AG10803 (cell line): ENCODE measurements at places on chromosomes 1 and 21.

GRCh38 chr1:42186152-42186551 lies 21.6 kb upstream of the GUCA2A start:
- DNase-seq = peak; percentile 73

DNA sequence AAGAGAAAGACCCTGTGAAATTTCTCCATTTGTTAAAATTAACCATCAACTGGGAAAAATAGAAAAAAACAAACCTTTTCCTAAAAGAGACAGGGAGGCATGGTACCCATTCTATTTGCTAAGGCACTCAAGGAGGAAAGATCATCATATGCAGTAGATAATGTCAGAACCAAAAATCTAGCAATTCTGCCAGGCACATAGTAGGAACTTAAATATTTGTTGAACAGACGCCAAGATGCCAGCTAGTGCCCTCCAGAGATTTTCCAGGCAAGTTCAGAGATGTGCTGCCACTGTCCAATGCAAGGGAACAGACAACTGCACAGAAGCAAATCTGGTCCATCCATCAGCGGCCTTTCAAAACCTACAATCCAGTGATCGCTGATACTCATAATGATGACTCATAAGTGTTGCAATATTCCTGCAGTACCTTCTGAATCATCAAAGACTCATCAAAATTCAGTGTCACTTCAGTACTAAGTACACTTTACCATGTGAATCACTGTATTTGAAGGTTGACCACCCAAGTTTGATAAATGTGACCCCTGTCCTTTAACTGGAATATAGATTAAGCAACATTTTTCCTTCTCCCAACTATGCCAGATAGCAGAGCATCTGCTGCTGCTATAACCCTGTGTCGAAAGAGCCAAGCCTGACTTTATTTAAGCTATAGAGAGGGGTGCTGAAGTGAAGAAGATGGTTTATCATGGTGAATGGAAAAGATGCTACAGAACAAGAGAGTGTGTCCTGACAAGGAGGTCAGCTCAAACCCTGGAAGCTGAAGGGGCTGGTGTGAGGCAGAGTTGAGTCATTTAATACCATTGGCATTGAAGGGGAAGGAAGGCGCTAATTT lies 99.1 kb downstream of the MT1HL1 start:
- peak; percentile 67 for DNase-seq

DNA sequence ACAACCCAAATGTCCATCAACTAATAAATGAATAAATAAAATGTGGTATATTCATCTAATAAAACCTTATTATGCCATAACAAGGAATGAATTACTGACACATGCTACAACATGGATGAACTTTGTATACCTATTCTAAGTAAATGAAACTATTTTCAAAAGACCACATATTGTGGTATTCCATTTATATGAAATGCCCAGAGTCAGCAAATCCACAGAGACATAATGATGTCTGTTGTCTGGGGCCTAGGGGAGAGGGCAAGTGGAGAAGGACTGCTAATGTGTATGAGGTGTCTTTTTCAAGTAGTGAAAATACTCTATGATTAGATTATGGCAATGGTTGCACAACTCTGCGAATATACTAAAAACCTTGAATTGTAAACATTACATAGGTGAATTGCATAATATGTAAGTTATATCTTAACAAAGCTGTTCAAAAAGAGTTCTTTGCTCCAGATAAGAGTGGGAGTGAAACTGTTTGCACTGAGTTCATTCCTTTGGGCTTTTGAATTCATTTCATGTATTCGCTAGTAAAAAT lies 464.2 kb downstream of the NUF2 start:
- DNase-seq = no peak

GRCh38 chr1:235767795-235768194 lies 98.9 kb downstream of the LYST start:
- no peak for DNase-seq

GRCh38 chr21:42276076-42276475 lies 39.1 kb downstream of the TFF3 start:
- DNase-seq = no peak

- DNase-seq = no peak
Observed at GRCh38 chr1:1920608-1921458, 1.8 kb upstream of the TMEM52 start.

DNA sequence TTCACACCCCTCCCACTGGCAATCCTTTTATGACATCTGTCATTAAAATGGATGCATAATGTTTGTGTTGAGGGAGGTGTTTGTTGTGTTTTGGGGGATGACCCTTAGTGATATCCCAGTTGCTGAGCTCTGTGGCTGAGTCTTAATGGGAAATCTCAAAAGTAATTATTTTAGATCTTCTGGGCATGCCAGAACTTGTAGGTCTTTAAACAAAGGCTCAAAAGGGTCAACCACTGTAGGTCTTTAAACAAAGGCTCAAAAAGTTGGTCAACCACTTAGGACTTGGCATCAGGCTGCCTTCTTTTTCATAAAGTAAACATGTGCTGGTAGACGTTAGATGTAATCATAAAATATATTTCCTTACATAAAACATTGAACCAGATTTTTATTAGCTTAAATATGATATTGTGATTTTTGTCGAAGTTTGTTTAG lies 78.0 kb downstream of the CDC14A start:
- DNase-seq = no peak

DNA sequence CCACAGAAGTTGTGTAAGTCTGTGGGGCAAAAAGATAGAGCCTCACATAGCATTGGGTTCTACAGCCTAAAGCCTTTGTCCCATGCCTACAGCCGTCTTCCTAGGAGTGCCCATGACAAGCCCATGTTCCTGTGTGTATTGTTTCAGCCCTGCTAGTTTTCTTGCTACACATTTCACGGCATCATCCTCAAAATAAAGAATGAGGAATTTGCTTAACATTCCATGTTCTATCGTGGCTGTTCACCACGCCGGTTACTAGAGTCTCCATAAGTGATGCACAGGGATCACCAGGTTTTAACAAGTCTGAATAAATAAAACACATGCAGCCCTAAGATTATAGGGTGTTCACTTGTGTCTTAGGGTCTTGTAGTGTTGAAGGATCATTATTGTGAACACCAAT lies 87.4 kb upstream of the NGF start:
- no peak for DNase-seq

GRCh38 chr21:32867597-32867996 lies 96.0 kb upstream of the PAXBP1 start:
- no peak for DNase-seq

GRCh38 chr1:186231861-186232436 lies 143.1 kb downstream of the TPR start:
- DNase-seq = no peak

DNA sequence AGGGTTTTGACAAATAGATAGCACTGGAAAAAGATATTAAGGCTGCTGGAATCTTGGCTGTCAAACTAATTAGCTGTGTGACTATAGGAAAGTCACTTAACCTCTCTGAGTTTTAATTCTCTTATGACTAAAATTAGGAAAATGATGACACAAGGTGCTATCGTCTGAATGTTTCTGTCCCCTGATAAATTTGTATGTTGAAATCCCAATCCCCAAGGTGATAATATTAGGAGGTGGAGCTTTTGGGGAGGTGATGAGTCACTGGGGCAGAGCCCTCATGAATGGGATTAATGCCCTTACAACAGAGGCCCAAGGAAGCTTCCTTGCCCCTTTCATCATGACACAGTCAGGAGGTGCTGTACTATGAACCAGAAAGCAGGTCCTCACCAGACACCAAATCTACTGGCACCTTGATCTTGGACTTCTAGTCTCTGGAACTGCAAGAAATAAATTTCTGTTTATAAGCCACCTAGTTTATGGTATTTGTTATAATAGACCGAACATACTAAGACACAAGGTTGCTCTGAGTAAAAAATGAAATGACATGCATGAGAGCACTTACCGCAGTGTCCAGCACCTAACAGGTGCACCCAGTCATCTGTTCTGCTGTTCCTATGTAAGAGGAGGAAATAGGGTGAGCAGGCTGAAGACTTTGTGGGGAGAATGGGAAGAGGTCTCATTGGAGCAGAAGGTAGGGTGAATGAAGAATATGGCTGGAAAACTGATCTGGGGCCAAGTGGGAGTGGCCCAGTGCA lies 26.3 kb upstream of the DISP1 start:
- DNase-seq = no peak

- no peak for DNase-seq
Observed at GRCh38 chr1:41741244-41741643, 177.5 kb downstream of the HIVEP3 start.

DNA sequence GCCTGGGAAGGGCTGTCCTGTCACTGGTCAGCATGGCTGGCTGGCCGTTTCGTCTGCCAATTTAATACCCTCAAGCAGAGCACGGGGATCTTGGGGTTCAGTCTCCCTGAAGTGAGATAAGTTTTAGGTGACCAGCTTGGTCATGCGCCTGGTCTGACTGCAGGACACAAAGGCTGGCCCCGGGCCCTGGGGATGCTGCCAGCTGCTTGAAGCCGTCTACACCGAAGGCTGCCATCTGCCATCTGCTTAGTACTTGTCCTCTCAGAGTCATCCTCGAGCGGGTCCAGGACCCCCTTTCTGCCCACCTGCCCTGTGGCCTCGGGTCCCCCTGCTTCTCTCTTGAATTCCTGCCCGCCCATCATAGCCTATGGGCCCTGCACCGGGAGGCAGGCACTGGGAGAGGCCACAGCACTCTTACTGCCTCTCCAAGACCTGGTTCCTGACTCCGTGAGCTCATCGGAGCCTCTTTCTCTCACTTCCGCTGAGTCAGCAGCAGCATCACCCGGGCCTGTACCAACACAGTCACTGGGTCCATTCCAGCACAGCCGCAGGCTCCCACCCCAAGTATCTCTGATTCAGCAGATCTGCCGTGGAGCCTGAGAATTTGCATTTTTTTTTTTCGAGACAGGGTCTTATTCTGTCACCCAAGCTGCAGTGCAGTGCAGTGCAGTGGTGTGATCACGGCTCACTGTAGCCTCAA lies 7.0 kb downstream of the FBLIM1 start:
- peak; percentile 78 for DNase-seq

DNA sequence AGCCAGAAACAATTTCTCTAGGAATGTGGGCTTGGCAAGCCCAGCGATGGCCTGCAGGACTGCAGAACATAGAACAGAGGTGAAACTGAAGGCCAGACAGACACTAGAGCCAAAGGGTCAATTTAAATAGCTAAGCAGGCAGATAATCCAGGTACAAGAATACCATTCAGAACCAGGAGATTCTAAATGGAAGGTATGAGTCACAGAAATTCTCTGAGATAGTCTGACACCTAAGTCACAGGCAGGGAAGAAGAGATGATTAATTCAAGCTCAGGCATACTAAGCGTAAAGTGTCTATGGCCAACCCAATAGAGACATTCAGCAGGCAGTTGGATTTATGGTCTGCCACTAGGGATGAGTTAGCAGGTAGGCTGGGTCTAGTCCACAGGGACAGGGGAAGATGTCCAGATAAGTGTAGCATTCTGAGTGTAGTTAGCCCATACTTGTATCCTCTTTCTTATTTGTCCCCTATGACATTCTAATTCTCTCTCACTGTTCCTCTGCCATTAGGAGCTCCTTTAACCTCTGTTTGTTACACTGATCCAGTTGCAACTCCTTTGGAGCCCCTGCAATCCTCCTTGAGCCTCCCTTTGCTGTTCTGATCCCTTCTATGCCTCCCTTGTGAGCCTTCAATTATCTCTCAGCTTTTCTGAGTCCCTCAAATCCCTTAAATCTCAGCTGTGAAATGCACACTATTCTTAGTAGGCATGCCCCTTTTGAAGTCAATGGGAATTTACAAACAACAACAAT lies 383.8 kb downstream of the LMO4 start:
- no peak for DNase-seq

DNA sequence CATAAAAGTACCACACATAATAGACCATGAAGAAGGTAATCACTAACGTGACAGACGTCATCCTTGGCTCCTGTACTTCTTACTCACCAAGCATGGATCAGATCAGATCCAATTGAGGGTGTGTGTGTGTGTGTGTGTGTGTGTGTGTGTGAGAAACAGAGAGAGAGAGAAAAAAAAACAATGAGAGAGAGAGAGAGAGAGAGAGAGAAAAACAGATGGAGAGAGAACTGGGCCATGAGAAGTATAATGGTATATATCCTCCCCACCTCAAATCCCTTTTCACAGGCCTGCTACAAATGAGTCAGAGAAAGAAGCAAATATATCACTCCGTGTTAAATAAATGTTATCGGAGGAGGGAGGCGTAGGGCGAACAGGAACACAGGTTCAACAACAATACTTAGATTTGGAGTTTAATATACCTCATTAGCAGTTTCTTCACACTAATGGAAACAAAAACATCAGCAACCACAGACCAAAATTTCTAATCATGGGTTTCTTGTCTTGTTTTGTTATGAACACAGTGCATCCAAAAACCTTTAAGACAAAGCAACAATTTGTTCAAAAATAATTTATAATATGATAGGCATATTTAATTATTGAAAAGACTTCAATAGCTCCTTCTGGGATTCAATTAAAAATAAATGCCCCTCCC lies 45.3 kb downstream of the TIAM1 start:
- DNase-seq = no peak

- DNase-seq = peak; percentile 88
Observed at GRCh38 chr1:96253246-96254035, 468.1 kb upstream of the PTBP2 start.

DNA sequence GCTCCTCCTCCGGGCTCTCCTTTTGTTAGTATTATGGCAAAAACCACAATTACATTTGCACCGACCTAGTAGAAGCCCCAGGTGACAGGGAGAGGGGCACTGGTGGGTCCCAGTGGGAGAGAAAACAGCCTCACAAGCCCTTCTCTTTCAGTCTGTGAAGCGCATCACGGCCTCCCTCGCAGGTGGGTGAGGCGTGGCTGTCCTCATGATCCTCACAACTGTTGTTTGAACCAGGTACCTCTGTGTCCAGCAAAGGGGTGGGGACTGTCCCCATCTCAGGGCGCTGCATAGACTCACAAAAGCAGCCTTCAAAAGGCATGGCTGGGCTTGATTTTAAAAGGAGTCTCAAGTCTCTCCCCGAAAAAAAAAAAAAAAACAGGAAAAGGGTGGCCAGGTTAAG lies 7.9 kb upstream of the C2CD2 start:
- DNase-seq = no peak

DNA sequence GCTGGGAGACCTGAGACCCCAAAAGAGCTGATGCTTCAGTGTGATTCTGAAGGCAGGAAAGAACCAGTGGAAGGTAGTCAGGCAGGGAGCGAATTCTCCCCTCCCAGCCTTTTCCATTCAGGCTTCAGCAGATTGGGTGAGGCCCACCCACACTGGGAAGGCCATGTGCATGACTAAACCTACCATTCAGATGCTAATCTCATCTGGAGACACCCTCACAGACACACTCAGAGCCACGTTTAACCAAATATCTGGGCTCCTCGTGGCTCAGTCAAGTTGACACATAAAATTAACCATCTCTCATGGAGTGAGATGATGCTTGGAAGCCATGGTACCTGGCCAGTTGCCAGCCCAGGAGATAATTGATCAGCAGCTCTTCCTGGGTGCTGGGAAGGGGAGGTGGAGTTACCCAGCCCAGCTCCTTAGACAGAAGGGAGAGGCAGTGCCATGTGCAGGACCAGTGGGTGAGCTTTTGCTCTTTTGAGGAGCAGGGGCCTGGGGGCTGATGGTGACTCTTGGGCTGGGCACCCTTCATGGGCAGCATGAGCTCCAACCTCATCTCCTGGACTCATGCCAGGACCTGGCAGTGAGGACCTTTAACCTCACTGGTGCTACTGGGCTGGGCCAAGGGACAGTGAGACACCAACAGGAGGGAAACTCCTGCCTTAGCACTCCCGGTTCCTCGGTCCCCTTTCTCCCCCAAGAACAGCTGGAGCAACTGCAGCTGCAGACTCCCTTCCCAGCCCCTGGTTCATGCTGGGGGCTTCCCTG lies 89.0 kb upstream of the ACTL8 start:
- no peak for DNase-seq
